ENCODE measurements at places on chromosomes 5 and 9. TPM values are rescaled to one million over a fixed set of nuclear protein-coding genes. Genes with fewer than 3 reads are reported as not detected.

The PCSK5 gene
- 17.8 TPM for total RNA-seq

The DPP7 gene
- total RNA-seq = 38.9 TPM

The BOD1 gene
- total RNA-seq = 123 TPM

- no peak for DNase-seq
These were observed 34.4 kb downstream of the NCS1 start for GRCh38 chr9:130206579-130206978.

DNA sequence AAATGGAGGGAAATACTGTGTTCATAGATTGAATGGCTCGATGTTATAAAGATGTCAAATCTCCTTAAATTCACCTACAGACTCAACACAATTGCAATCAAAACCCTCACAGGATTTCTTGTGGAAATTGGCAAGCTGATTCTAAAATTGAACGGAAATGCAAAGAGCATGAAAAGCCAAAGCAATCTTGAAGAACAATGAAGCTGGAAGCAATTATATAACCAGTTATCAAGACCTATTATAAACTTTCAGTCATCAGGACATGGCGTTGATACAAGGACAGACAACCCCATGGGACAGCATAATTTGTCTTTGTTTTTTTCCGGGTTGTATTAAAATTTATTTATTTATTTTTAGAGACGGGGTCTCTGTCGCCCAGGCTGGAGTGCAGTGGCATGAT, 53.5 kb upstream of the OTULINL start:
- DNase-seq = no peak

DNA sequence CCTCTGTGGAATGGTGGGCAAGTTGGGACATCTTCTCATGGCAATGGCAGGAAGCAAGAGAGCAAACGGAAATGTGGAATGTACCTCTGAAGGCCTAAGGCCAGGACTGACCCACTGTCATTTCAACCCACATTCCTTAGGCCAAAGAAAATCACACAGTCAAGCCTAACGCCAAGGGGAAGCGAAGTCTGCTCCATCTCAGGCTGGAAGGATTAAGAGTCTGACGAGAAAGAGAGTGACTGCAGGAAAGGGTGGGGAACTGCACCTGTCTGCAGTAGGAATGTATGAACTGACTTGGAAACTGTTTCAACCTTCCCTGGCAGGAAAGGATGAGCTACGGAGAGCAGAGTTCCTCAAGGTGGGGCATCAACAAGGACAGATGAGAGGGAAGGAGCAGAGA, 90.2 kb upstream of the TAS2R1 start:
- no peak for DNase-seq

DNA sequence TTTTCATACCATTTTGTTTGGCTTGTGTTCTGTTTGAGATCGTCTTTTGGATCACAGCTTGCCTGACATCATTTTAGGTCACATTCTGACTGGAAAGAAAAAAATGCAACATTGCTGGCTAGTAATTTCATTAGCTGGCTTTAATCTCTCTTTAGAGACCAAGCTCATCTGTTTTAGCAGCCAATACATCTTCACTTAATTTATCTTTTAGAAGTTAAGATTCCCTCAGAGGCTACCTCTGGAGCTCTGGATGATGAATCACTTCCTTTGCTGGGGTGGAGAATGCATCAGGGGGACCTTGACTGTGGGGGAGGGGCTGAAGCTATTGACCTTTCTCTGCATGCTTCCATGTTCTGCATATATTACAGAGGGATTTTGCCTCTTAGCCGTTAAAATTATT, 181.5 kb upstream of the OTULINL start:
- no peak for DNase-seq
